ENCODE measurements at places on chromosomes 3 and 15.
A peak's percentile ranks its signal among the peaks of the same experiment; 100 is the strongest.

GRCh38 chr3:130679218-130679617 is 67.4 kb downstream of the PIK3R4 start:
- DNase-seq, result no peak

GRCh38 chr3:57980416-57980815 is 27.8 kb upstream of the FLNB start:
- no peak for DNase-seq

DNA sequence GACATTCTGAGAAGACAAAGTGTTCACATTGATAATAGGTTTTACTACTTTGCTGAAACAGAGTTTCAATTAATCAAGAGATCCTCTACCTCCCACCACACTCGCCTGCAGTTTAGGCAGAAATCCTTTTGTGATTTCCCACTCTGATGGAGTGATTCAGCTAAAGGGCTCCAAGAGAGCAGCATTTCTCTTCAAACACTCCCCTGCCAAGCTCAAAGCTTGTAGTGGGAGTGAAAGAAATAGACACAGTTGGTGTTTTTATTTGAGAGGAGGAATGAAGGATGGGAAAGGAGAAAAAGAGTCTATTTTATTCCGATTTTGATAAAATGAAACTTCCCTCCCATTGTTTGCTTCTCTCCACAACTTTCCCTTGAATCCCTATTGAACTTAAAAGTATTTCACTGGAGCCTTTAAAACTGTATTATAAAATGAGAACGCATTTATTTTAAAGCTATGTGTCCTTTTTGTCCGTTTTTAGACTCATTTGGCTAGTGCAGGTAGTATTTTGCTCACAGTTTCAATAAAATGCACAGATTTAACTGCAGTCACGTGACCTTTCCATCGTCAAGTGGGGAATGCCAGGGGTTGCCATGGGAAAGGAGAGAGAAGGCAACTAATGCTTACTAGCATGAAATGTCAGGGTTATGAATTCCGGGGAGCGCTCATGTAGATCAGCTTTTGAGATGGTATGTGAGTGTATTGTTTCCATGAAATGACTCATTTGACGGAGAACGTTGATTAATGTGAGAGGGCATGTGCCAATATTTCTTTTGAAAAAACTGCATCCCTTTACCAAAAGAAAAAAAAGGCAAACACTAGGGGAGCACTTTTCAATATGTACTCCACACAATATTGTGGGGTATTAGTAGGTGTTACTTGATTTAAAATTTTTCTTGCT is 7.7 kb upstream of the OSBPL11 start:
- no peak for DNase-seq

- no peak for DNase-seq
Observed at GRCh38 chr15:72783004-72783639, 436 bp downstream of the ADPGK start.

DNA sequence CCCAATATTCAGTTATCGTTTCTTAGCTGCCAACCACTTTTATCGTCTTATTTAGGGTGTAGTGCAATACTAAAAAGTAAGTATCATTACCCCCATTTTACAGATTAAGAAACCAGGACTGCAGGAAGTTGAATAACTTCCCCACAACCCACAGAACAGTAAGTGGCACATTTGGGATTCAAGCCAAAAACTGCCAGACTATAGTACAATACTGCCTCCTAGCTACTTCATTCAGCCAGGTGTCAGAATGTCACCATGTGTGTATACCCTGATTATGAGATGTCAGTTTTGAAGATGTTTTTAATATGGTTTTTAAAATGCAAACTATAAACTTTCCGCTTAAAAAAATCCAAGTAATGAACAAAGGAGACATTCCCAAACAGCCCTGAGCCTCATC is 74.2 kb upstream of the PROK2 start:
- DNase-seq, result no peak

GRCh38 chr3:55330355-55330754 is 156.8 kb downstream of the WNT5A start:
- DNase-seq, result no peak

DNA sequence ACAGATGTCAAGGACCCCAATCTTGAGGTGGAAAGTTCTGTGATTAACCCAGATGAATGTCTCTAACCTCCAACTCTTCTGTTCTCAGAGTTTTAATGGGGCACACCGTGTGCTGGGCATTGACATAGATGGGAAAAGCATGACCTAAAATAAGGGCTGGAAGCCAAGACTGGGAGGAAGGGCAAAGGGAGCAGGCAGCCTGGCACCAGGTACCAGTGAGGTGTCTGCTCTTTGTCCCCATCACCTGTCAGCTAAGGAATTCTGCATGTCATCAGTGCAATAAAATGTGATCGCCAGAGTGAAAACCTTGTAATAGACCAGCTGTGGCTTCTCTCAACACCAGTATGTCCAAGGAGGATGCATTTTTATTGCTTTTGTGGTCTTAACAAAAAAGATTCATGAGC is 143.5 kb upstream of the TPM1 start:
- no peak for DNase-seq

- DNase-seq, result no peak
Observed at GRCh38 chr3:187315872-187316271, 24.3 kb upstream of the MASP1 start.

DNA sequence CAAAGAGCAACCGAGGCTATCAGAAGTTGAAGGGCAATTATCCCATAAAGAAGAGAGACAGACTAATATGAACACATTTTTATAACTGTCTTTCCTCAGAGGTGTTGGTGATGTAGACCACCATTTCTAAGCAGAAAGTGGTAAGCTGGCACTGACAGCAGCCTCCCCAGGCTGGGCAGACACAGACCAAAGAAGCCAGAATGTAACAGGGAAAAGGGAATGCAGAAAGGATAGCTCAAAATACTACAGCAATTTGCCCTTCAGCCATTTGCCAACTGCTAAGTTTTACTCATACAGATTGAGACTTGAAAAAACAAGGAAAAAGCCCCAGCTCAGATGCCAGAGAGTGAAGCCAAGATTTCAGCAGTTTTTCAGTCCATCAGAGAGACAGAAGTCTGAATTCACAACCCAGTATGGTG is 73.5 kb upstream of the ABI3BP start:
- DNase-seq, result no peak

DNA sequence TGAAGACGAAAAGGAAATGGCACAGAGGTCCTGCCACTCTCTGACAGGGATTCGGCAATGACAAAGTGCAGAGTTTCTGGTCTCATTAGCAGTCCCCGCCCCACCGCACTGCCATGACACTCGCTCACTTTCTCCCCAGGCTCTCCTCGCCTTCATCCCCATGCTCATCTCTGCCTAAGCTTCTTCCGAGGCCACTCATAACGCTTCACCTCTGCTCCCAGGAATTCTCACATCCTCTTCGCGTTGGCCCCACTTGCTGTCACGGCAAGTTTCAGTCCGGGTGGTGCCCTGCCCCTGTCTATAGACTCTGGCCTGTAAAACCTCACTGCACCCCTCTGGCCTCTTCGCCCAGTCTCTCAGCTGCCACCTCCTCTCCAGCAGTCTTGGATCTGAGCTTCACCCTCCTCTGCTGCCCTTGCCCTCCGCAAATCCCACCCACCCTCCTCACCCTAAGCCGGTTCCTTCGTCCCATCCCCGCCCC is 654 bp downstream of the RUBCN start:
- peak; percentile 21 for DNase-seq

- DNase-seq, result no peak
Observed at GRCh38 chr3:31958701-31959152, 22.3 kb downstream of the OSBPL10 start.

DNA sequence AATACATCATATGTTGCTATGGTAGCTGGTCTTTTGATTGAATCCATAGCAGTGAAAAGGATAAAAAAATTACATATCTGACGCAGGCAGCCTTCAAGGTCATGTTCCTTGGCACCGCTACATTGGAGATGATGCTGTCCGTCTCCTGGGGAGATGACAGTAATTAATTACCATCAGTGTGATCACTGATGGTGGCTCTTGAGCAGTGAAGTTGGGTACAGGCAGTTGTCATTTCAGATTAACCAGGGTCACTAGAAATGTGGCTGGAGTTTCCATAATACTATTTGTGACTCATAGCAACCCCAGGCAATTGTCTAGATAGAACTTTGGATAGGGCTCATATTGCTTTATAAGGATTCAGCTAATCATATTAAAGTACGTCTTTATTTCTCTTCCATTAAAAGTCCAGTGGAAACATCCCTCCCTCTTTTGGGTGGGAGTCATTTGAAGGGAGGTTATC is 136.3 kb downstream of the THSD4 start:
- no peak for DNase-seq

GRCh38 chr3:158465074-158465473 is 105.9 kb upstream of the MLF1 start:
- no peak for DNase-seq

GRCh38 chr3:56118968-56119367 is 349.3 kb downstream of the ERC2 start:
- DNase-seq, result no peak

- DNase-seq, result no peak
Observed at GRCh38 chr15:40875991-40876730, 2.1 kb upstream of the RHOV start.

DNA sequence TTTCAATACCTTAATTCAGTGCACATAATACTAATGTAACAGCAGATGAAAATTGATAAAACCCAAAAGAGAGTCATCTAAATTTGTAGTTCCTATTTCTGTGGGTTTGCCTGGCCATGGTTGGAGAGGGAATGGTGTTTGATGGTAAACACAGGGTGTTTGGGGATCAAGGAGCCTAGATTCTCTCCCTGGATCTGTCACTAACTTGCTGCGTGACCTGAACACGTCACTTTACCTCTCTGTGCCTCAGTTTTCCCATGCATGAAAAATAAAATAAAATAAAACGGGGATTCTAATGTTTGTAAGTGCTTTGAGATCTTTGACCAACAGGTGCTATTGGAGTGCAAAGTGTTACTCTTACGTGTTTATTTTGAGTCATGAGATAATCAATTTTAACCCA is 49.8 kb downstream of the GHSR start:
- no peak for DNase-seq

DNA sequence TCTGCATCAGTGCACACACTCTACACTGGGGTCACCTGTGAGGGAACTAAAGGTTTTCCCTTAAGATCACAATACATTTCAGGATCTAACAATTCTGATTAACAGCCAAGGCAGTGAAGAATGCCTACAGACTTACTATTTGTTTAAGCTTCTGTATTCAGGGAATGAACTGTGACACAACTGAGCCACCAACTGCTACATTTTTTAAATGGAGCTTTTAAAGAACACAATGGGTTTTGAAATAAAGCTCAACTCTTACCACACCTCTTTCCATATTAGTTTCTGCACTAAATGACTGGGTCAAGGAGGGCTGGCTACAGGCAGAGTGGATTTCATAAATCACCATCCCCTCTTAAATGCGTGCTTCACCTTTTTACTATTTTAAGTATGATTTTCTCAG is 100.2 kb downstream of the TMCC1 start:
- DNase-seq, result no peak

- no peak for DNase-seq
Observed at GRCh38 chr15:72797338-72797689, 13.8 kb upstream of the ADPGK start.

- no peak for DNase-seq
Observed at GRCh38 chr3:67648229-67648628, 6.2 kb downstream of the SUCLG2 start.

GRCh38 chr15:89967881-89968280 is 33.2 kb upstream of the ZNF710 start:
- DNase-seq, result no peak

Data from T-helper 17 cell (primary cell).